ENCODE measurements at places on chromosomes 6 and 20. TPM values are rescaled to one million over a fixed set of nuclear protein-coding genes. Genes with fewer than 3 reads are reported as not detected.

- DNase-seq = no peak
Measured at GRCh38 chr6:62612471-62612870, 326.4 kb upstream of the KHDRBS2 start.

The THBS2 gene
- 85.3 TPM for polyA plus RNA-seq

GRCh38 chr6:45915780-45916468 lies 99.7 kb downstream of the CLIC5 start:
- DNase-seq = no peak

The KHDC1L gene
- 0.14 TPM for polyA plus RNA-seq

Data from foreskin keratinocyte (primary cell).